ENCODE measurements at places on chromosomes 6 and 20.

DNA sequence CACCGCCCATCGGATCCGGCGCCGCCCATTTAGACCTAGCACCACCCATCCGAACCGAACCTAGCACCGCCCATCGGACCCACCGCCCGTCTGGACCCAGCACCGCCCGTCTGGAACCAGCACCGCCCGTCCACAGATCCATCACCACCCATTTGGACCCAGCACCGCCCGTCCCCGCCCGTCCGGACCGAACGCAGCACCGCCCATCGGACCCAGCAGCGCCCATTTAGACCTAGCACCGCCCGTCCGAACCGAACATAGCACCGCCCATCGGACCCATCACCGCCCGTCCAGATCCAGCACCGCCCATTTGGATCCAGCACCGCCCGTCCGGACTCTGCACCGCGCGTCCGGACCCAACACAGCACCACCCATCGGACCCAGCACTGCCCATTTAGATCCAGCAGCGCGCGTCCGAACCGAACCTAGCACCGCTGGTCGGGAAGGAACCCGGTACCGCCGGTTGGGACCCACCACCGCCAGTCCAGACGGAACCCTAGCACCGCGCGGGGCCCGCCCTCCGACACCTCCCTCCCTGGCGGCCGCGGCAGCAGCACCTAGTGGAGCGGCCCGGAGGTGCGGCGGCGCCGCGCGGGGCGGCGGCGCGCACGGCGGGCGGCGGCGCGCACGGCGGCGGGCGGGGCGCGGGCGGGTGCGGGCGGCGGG lies 348 bp upstream of the AFDN start:
- peak; percentile 80 for DNase-seq

GRCh38 chr20:37878835-37879599 lies 23.9 kb upstream of the VSTM2L start:
- no peak for DNase-seq

DNA sequence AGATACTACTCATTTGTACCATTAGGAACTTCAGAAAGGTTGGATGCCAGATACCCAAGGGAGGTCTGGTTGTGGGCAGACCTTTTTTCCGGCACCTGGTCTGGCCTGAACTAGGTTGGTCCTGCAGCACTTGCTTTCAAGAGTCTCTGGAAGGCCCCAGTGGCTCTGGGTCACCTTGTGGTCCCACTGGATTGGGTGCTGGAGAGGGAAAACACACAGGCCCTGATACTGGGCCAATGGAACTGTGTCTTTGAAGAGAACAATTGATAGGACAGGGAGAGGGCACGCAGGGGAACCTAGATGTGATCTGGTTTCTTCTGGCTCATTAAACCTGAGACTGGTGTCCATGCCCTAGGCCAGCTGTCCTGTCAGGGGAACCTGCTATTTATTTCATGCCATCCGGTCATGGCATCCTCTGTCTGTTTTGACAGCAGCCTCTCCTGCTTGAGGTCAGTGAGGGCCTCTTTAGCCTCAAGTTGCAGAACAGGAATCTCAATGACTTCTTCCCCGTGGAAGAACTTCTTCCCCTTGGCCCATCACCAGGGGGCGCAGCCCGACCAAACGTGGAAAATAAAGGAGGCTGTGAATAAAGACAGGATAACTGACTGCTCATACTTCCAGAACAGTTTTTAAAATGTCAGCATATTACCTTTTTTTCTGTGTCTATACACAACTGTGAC lies 25.0 kb downstream of the TAF8 start:
- peak; percentile 77 for DNase-seq

DNA sequence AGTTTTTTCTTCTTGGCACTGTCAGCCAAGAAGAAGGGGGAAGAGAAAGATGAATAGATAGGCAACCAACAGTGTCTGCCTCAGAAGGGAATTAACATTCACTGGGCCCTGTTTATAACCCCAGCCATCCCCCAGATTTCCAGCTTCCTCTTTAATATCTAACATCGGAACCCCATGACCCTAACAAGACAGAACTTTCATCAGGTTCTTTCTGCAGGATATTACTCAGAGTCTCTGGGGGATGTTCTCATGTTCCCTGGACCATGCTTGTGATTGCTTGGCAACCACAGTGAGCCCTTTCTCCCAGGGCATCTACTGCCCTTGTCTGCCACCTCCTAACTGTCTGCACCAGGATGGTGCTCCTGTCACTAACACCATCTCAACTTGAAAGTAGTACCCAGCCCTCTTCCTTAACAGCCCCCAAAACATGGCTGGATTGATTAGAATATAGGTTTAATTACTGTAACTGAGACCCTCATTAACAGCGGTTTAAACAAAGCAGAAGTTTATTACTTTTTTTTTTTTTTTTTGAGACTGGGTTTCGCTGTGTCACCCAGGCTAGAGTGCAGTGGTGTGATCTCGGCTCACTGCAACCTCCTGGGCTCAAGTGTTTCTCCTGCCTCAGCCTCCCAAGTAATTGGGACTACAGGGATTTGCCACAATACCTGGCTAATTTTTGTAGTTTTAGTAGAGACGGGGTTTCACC lies 12.0 kb upstream of the PTPN1 start:
- no peak for DNase-seq

- DNase-seq, result peak; percentile 35
Measured at GRCh38 chr20:46013829-46014516, 5.3 kb downstream of the MMP9 start.

GRCh38 chr6:165876588-165876987 lies 213.5 kb upstream of the PDE10A start:
- DNase-seq, result peak; percentile 76

GRCh38 chr6:139423971-139424667 lies 49.7 kb upstream of the CITED2 start:
- DNase-seq, result no peak

DNA sequence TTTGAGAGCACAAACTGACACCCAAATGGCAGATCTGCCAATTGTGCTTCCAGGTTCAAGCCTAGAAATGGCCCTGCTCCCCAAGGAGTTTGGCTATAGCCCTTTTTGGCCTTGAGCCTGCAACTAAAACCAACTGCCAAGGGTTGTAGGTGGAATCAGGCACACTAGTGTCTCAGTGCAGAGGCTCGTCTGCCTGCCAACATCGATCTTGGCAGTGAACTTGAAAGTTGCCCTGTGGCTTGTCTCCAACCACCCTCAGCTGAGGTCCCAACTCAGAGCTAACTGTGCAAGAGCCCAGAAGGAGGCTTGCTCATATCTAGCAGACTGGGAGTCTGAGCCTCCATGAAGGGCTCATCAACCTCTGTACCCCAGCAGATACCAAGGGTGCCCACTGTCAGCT lies 92.7 kb upstream of the GLP1R start:
- no peak for DNase-seq

- no peak for DNase-seq
Measured at GRCh38 chr6:48024956-48025355, 86.0 kb downstream of the PTCHD4 start.

DNA sequence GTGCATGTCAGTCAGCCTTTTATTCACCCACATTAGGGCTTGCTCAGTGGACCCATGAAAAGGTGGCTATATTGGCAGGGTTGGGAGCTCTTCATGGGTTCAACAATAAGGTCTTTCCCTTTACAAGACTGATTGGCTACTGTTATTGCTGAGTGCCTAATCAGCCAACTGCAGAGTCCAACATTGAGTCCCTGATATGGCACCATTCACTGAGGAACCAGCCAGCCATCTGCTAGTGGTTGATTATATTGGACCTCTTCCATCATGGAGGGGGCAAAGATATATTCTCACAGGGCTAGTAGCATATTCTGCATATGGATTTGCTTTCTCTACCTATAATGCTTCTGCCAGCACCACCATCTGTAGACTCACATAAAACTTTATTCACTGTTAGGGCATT lies 69.9 kb downstream of the CDKAL1 start:
- no peak for DNase-seq

- no peak for DNase-seq
Measured at GRCh38 chr6:81693266-81693665, 59.2 kb downstream of the TENT5A start.

- no peak for DNase-seq
Measured at GRCh38 chr6:25637211-25637610, 14.8 kb upstream of the SCGN start.

- no peak for DNase-seq
Measured at GRCh38 chr20:63150911-63151531, 64.9 kb downstream of the YTHDF1 start.

GRCh38 chr20:2865630-2866029 lies 7.7 kb upstream of the PTPRA start:
- no peak for DNase-seq

DNA sequence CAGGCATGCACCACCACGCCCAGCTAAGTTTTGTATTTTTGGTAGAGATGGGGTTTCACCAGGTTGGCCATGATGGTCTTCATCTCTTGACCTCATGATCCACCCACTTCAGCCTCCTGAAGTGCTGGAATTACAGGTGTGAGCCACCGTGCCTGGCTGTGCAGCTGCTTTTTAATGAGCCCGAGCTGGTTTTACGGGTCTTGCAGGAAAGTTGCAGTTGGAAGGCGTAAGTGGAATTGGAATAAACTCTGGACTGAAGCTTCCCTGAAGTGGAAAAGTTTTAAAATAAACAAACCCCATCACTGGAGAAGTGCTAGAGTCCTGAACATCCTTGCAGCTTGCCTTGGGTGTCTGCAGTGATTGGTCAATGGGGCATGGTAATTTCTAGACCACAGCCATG lies 40.4 kb downstream of the KIF25 start:
- DNase-seq, result no peak

- no peak for DNase-seq
Measured at GRCh38 chr6:33904747-33905065, 100.9 kb upstream of the MLN start.

DNA sequence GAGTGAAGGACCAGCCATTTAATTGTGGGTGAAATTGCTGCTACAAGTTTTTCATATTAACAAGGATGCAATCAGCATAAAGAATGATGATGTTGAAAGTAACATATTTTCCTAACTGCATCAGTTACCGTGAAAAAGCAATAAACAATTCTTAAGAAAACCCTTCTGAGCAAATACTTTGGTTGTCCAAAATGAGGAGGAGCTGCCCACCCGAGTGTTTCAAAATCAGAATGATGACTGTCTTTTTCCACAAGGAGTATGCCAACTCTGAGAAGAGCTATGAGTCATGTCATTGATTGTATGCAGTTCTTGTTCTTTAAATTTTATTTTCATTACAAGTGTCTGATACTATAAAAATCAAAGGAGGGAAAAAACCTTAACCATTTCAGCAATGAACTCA lies 470.5 kb downstream of the COL12A1 start:
- peak; percentile 35 for DNase-seq

DNA sequence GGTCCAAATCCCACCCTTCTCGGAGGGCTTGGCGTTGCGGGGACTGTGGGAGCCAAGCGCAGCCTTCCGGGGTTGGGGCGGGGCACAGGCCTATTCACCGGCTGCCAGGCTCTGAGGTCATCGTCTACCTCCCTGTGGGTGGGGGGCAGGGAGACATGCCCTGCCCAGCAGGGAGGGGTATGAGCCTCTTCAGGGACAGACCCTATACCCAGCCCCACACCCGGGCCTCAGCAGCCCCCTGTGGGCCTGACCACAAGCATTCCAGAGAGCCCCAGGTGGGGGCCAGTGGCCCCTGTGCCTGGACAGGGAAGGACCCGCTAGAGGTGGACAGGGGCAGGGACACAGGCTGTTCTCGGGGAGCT lies 11.6 kb downstream of the LAMA5 start:
- DNase-seq, result peak; percentile 78

DNA sequence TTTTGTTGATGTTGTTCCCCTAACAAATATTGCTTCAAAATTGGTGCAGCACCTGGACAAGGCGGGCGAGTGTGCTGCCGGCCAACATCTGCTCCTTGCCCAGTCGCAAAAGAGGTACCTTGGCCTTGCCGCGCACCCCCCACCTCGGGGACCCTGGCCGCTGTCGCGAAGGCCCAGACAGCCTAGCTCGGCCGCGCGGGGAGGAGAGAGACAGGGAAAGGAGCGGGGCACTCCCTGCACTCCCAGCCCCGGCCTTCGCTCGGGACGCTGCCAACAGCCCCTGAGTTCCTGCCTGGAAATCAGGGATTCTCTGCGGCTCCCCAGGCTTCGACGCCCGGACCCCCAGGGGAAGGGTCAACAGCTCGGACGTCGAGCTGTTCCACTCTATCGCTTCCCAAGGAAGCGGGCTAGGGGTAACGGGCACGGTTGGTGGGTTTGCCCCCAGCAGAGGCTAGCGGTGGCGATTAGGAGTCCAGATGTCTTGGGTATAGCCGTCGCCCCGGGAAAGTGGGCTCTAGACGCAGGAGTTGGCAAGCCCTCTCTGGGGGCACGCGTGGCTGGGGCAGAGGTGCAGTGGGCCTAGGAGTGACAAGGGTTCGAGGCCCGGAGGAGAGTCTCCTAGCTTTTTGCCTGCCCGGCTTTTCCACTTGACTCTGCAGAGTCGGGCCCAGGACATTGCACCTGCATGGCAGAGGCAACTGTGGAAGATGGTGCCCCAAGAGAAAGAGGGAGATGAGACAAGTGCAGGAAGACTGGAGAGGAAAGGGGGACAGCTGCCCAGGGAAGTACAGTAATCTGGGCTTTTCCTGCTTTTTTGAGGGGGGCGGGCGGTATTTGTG lies 8.2 kb downstream of the POU3F2 start:
- DNase-seq, result no peak

- no peak for DNase-seq
Measured at GRCh38 chr20:53399083-53399482, 194.6 kb downstream of the ZNF217 start.

- peak; percentile 76 for DNase-seq
Measured at GRCh38 chr6:26286168-26286877, 78.7 kb upstream of the BTN3A2 start.

- DNase-seq, result no peak
Measured at GRCh38 chr6:166626177-166627032, 646 bp downstream of the RPS6KA2 start.

GRCh38 chr6:80003826-80004172 lies 650 bp upstream of the TTK start:
- DNase-seq, result no peak

- no peak for DNase-seq
Measured at GRCh38 chr6:139030228-139030963, 1.9 kb downstream of the ABRACL start.

- DNase-seq, result no peak
Measured at GRCh38 chr6:50966986-50967385, 148.3 kb downstream of the TFAP2B start.

DNA sequence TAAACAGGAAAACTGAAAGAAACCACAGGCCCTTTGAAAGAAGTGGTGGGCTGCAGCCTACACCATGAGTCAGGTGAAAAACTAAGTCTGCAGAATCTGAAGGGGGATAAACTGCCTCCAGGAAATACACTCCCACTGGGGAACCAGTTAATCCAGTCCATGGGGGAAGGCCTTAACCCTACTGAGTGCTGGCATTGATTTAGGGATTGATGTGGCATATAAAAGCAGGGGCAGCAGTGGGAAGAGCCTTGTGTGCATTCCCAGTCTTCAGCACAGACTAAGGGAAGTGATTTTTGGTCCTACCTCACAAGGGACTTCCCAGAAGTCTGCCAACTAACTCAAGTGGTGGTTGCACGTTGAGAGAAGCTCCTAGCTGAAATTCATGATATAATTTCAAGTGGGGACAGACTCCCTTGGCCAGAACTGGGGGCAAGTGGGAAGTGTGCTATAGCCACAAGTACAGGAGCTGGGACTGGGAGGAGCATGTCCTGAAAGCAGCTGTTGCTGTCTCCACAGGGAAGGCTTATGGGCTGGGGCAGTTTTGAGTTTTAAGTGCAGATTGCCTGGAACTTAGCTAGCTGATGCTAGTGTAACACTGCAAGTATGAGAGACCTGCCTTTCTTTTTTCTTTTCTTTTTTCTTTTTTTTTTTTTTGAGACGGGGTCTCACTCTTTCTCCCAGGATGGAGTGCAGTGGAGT lies 31.2 kb downstream of the CITED2 start:
- DNase-seq, result no peak
